ENCODE measurements at places on chromosomes 2 and 18. TPM values are rescaled to one million over a fixed set of nuclear protein-coding genes. Genes with fewer than 3 reads are reported as not detected.

GRCh38 chr2:173451118-173451517 is 96.4 kb downstream of the CDCA7 start:
- DNase-seq, result peak; percentile 8

GRCh38 chr18:58996131-58996641 is 131.5 kb downstream of the ZNF532 start:
- no peak for DNase-seq

DNA sequence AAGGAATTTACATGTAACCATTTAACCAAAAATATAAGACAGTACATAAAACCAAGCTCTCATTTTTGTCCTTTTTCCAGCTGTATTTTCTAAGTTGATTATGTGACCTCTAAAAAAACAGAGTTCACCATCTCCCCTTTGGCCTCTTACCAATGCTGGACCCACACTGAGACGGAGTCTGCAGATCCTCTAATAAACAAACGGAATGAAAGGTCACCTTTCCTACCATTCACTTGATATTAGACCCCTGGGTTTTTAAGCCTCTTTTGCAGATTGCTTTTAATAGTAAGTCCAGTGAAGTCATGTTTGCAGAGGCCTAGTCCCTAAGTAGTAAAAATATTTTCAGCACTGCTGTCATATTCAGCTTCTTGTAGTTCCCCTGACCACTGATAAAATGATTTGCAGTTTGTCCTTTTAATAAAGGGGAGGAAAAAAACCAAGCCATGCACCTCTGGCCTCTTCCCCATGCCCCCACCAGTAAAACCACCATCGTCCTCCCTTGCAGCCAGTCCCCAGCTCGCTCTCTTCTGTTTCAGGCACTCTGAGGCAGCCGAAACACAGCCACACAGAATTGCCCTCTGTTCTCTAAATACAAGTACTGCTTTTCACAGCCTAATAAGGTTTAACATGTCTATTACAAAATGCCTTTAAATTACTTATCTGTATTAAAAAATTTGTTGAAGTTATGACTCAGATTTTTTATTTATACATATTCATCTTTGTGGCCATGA is 427.5 kb downstream of the PARD3B start:
- DNase-seq, result no peak

DNA sequence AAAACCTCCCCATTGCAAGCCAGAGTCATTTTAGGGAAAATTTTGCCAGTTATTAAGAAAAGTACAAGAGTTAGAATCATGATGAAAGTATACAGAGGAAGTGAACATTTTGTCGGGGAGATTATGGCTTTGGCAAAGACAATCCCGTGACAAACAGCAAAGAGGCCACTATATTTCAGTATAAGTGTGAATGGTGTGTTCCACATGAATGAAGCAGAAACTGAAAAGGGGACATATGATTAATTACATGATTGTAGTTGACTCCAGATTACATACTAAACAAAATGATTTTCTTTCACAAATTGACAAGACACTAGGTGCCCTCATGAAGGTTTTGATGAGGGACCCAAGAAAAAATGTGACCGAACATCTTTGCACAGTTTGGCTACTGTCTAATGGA is 42.0 kb downstream of the SP140 start:
- DNase-seq, result no peak

Gene OXER1
- not detected for total RNA-seq

DNA sequence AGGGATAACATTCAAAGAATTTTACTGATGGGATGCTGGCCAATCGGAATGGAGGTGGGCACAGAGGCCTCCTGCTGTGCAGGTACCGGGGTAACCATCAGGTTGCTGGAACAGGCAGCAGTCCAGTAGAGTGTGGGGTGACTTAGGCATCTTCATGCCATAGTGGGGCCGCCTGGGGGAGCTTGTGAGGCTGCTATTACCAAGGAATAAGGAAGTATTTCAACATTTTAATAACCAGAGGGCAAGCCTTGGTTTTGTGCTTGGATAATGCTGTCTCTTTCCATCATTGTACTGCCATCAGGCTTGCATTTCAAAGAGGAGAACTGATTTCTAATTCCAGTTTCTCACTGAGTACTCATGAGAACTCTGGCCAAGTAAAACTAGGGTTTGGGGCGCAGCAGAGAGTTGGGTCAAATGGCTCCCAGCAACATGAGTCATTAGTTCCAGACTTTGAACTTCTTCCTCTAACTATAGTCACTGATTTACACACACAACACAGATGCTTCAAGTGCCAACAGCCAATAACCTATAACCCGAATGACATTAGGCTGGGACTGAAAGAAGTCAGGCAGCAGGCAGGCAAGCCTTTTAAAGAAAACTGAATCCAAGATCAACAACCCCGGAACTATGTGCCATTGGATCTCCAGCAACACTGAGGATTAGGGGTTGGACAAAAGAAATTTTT is 56.1 kb upstream of the FHL2 start:
- peak; percentile 19 for DNase-seq

Gene NPAS2
- total RNA-seq, result 5.9 TPM

DNA sequence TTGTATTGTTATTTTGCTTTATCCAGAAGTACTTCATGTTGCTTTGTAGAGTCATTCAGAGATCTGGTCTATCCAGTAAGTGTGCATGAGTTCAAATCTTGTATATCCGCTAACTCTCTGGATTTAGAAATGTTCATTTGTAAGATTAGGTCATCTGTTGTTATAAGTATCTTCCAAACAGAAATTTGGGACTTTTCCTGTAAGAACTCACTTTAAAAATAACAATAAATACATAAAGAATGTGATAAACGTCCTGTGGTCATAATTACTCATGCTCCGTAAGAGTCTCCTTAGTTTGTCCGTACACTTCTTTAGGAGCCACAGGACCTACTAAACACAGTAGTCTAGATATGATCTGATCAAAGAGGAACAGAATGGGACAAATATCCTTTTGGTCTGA is 699.9 kb upstream of the SLC8A1 start:
- DNase-seq, result no peak

Gene SLC14A1
- total RNA-seq, result 0.26 TPM

Gene SLC19A3
- total RNA-seq, result not detected

GRCh38 chr2:188526701-188527100 is 235.0 kb downstream of the GULP1 start:
- DNase-seq, result no peak

DNA sequence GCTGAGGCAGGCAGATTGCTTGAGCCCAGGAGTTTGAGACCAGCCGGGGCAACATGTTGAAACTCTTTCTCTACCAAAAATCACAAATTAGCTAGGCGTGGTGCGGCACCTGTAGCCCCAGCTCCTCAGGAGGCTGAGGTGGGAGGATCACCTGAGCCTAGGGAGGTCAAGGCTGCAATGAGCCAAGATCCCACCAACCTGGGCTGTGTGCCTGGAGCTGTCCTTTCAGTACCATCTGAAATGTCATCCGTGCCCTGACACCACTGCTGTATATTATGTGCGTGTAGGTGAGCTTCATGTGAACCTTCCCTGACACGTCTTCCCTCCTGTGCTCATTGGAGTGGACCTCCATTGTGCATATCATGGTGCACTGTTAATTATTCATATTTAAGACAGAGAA is 84.8 kb upstream of the HNRNPA3 start:
- DNase-seq, result no peak

- no peak for DNase-seq
These were observed 70.7 kb downstream of the PMS1 start for GRCh38 chr2:189854940-189855339.

GRCh38 chr2:103161456-103162289 is 399.8 kb downstream of the TMEM182 start:
- DNase-seq, result no peak

DNA sequence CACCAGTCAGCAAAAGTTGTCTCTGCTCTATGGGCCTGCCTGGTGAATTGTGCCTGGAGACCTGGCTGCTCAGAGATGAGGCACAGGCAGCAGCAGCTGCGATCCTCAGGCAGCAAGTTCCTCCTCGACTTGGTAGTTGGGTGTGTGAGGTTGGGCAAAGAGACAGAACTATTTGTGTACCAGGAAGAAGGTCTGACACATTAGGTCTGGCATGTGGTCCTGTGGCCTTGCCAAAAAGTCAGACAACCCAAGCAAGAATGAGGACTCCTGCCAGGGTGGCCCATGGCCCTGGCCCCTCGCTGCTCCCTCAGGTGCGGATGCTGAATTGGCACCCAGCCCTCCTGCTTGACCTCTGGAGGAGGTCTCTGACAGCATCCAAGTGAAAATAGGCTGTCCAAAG is 192.7 kb downstream of the DYSF start:
- no peak for DNase-seq

Gene STPG4
- total RNA-seq, result 0.27 TPM

Gene UGT1A1
- total RNA-seq, result not detected

DNA sequence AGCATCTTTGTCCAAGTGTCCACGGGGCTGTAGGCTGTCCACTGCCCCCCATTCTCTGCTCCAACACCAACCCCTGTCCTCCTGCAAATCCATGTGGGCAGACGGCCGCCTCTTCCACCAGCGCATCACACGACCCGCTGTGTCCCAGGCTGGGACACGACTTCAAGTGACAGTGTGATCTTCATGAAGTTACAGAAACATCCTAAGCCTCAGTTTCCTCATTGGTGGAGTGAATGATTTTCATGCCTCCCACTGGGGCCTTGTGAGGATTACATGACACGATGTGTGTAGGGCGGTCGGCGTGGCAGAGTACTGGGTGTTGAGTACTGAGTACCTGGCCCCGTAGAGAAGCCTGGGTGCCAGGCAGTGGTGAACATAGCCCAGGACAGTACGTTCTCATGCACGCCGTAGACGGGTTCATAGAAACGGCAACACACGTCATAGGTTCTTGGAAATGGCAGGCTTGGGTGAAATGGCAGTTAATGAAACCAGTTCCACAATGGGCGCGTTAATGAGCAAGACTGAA is 9.3 kb upstream of the ALLC start:
- DNase-seq, result no peak

- no peak for DNase-seq
These were observed 62.9 kb downstream of the AFTPH start for GRCh38 chr2:64586883-64587481.

Gene KCNF1
- total RNA-seq, result not detected

GRCh38 chr2:196205881-196206435 is 34.6 kb upstream of the STK17B start:
- no peak for DNase-seq

GRCh38 chr2:102004581-102004980 is 12.8 kb downstream of the IL1R2 start:
- DNase-seq, result peak; percentile 23

Gene REG1B
- not detected for total RNA-seq

- no peak for DNase-seq
These were observed 20.9 kb upstream of the SLC35F5 start for GRCh38 chr2:113777371-113777770.

DNA sequence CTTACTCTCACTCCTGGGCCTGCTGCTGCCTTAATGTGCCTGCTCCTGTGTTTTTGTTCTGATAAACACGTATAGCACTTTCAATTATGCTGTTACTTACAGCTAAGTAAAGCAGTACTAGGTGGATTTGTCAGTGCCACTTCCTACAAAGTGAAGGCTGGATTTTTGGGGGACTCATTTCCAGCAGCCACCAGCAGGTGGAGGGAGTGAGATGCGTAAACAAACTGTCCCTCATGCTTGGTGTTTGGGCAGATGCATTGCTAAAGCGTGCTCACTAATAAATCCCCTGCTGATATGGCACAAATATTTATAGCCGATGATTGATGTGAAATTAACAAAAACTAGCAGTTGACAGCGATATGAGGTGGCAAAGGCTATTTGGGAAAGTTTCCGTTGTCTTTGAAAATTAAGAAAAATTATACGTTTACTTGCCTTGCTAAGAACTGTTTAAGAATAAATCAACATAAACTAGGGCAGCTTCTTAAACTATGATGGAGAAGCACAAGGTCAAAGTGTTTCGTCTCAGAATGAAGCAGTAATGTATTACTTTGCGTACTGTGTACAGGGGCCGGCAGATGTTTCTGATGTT is 101.7 kb downstream of the AGAP1 start:
- DNase-seq, result peak; percentile 64

DNA sequence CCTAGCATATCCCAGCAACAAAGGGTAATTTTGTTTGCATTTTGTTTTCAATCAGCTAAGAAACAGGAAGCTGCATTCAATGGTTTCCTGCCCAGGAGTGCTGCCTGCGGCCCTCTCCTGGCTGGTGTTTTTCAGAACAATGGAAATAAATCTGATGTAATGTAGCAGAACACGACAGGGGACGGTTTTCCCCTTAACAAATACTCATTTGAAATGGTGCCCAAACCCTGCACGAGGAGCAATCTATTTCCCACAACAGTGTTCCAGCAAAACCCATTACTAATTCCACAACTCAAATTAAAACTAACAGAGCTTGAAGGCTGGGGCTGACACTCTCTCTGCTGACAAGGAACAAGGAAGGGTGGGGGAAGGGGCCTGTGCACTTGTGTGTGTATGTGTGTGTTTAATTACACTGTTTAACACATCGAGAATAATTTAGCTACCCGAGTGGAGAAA is 8.7 kb downstream of the CAPN13 start:
- DNase-seq, result peak; percentile 49

Gene CTIF
- total RNA-seq, result 4.1 TPM

Gene MAP4K3
- 12.0 TPM for total RNA-seq

Gene MLPH
- not detected for total RNA-seq

- DNase-seq, result no peak
These were observed 2.0 kb upstream of the HS1BP3 start for GRCh38 chr2:20652673-20653575.

- no peak for DNase-seq
These were observed 101.9 kb upstream of the RAB12 start for GRCh38 chr18:8507361-8507760.

Gene MEP1B
- total RNA-seq, result not detected

Gene PIEZO2
- not detected for total RNA-seq

Gene CTAGE1
- not detected for total RNA-seq

All from activated naive CD4-positive, alpha-beta T cell treated with anti-CD3 and anti-CD28 coated beads for 36 hours (primary cell).